H9 (cell line): ENCODE measurements at places on chromosomes 12 and 14.
A peak's percentile ranks its signal among the peaks of the same experiment; 100 is the strongest.

- peaks cover 9% of the 10 kb centered on the region for H3K4me1 ChIP-seq
- peak overlapping the region; percentile 91 for H3K27ac ChIP-seq
- peak overlapping the region; percentile 98 for H3K4me3 ChIP-seq
- peaks cover 18% of the 10 kb centered on the region for H3K36me3 ChIP-seq
Observed at GRCh38 chr12:121579190-121579791, 1.5 kb downstream of the KDM2B start.

GRCh38 chr14:59310633-59311032 is 122.2 kb downstream of the DAAM1 start:
- no peaks in the 10 kb centered on the region for H3K36me3 ChIP-seq
- no peak for DNase-seq
- peaks cover 3% of the 10 kb centered on the region; the same call in 1 of the 2 replicates for H3K4me1 ChIP-seq
- H3K27me3 ChIP-seq = no peaks in the 10 kb centered on the region
- no peak overlapping the region for H3K4me3 ChIP-seq

- no peaks in the 10 kb centered on the region for H3K36me3 ChIP-seq
- DNase-seq = no peak
- no peak overlapping the region for H3K4me3 ChIP-seq
- no peak overlapping the region for H3K27ac ChIP-seq
- no peaks in the 10 kb centered on the region for H3K4me1 ChIP-seq
Observed at GRCh38 chr12:24701343-24701742, 247.6 kb downstream of the BCAT1 start.

DNA sequence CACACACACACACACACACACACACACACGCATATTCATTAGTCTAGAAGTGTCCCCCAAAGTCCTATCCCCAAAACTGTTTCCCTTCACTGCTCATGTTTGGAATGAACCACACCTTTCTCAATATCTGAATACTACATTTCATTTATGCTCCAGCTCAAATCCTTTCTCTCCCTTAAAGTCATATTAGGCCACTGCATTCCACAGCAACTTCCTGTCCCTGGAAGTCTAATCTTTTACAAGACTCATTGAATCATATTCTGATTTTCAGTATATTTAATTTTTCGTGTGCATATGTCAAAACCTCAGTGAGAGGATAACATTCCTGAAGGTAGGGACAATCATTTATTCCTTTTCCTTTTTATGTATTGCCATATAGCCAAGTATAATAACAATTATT is 155.6 kb upstream of the LMNTD1 start:
- H3K4me1 ChIP-seq = no peaks in the 10 kb centered on the region
- no peak overlapping the region for H3K27ac ChIP-seq
- no peak overlapping the region for H3K4me3 ChIP-seq
- H3K27me3 ChIP-seq = no peaks in the 10 kb centered on the region
- peaks cover 34% of the 10 kb centered on the region for H3K36me3 ChIP-seq
- no peak for DNase-seq

GRCh38 chr12:117342682-117343081 is 18.7 kb downstream of the NOS1 start:
- H3K27me3 ChIP-seq = no peaks in the 10 kb centered on the region
- no peak overlapping the region for H3K4me3 ChIP-seq
- H3K36me3 ChIP-seq = no peaks in the 10 kb centered on the region

GRCh38 chr14:28987516-28987915 is 220.9 kb downstream of the FOXG1 start:
- DNase-seq = no peak
- H3K27ac ChIP-seq = no peak overlapping the region
- no peaks in the 10 kb centered on the region for H3K4me1 ChIP-seq
- no peaks in the 10 kb centered on the region for H3K27me3 ChIP-seq
- H3K4me3 ChIP-seq = no peak overlapping the region

DNA sequence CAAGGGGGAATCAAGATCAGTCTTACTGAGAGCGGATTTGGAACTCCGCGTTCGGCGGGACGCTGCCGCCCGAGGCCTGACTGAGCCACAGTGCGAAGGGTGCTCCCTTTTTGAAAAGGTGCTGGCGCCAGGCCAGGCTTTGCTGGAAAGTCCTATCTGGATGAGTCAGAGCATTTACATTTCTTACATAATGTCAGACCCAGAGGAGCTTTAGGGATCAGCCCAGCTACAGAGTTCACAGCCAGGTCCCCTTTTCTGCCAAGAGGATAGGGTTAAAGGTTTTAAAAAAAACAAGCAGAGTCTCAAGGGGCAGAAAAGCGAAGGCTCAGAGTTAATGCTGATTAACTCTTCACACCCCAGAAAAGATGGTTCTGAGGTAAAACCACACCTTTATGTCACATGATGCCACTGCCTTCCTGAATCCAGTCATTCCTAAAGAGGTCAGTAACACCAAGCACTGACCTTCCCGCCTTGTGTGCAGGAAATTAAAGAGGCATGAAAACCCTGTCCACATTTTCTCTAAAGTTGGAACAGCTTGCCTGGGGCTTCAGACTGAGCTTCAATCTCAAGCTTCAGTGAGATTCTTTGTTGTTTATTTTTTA is 11.7 kb upstream of the FBXL14 start:
- H3K27me3 ChIP-seq = peaks cover 2% of the 10 kb centered on the region; the same call in 1 of the 2 replicates
- H3K36me3 ChIP-seq = no peaks in the 10 kb centered on the region
- H3K27ac ChIP-seq = no peak overlapping the region
- peak overlapping the region; percentile 62 for H3K4me3 ChIP-seq
- DNase-seq = peak; percentile 70

- H3K4me3 ChIP-seq = no peak overlapping the region
- no peaks in the 10 kb centered on the region for H3K27me3 ChIP-seq
- no peaks in the 10 kb centered on the region for H3K4me1 ChIP-seq
Observed at GRCh38 chr14:63383776-63384367, 65.1 kb upstream of the GPHB5 start.

DNA sequence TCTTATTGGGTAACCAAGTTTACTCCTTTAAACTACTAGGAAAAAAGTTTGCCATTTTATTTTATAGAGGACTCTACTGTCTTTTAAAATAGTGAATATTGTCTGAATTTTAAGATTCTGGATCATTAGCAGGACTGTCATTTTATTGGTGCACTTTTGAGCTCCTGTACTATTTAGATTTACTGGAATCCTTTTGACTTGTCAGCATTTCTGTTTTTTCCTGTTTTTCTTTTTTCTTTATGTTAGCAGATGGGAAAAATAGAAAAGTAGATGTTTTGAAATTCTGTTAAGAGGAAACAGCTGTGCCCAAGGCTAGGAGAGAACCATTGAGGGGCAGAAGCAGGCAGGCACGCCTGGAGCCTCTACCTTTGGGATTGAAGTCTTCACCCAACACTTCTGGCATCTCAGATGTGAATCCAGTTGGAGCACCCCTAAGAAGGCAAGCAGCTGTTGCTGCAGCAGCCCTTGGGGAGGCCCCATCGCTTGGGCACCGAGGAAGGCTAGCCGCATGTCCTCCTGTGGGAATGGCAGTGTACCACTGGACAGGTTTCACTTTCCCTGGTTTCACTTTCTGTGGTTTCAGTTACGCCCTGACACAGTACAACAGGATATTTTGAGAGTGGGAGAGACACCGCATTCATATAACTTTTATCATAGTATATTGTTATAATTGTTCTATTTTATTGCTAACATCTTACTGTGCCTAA is 11.5 kb downstream of the RIMKLB start:
- no peak for DNase-seq
- peaks cover 14% of the 10 kb centered on the region for H3K36me3 ChIP-seq
- no peak overlapping the region for H3K27ac ChIP-seq
- H3K27me3 ChIP-seq = no peaks in the 10 kb centered on the region
- no peak overlapping the region for H3K4me3 ChIP-seq

DNA sequence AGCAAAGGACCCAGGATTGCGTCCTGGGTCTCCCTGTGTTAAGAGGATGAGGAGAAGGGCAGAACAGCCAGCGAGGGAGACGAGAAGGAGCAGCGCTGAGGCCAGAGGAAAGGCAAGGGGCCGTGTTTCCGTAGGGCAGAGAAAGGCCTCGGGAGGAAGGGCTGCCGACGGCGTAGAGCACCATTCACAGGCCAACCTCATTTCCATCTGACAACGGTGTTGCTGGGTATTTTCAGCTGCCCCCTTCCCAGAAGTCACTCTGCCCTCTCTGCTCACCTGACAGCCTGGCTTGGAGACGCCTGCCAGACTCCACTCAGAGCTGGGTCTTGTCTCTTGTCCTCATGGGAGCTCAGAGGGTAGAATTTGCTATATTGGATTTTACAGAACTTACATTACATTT is 51.4 kb downstream of the GPR68 start:
- no peaks in the 10 kb centered on the region for H3K27me3 ChIP-seq
- H3K36me3 ChIP-seq = peaks cover 43% of the 10 kb centered on the region
- no peak overlapping the region for H3K4me3 ChIP-seq
